Immature natural killer cell (primary cell): ENCODE measurements at places on chromosomes 2 and 18. TPM values are rescaled to one million over a fixed set of nuclear protein-coding genes. Genes with fewer than 3 reads are reported as not detected.

Gene DNAH6
- not detected for polyA plus RNA-seq

Gene CD8B
- polyA plus RNA-seq, result 21.0 TPM

Gene MRPL53
- 119 TPM for polyA plus RNA-seq

Gene NR4A2
- 21.0 TPM for polyA plus RNA-seq

Gene SP5
- polyA plus RNA-seq, result not detected

Gene INPP5D
- polyA plus RNA-seq, result 307 TPM

Gene PCBP1
- 232 TPM for polyA plus RNA-seq

Gene IL1RL1
- polyA plus RNA-seq, result 1.8 TPM

Gene OTOF
- polyA plus RNA-seq, result 0.34 TPM

- DNase-seq, result no peak
These were observed 82.7 kb downstream of the DYM start for GRCh38 chr18:49377742-49378141.

DNA sequence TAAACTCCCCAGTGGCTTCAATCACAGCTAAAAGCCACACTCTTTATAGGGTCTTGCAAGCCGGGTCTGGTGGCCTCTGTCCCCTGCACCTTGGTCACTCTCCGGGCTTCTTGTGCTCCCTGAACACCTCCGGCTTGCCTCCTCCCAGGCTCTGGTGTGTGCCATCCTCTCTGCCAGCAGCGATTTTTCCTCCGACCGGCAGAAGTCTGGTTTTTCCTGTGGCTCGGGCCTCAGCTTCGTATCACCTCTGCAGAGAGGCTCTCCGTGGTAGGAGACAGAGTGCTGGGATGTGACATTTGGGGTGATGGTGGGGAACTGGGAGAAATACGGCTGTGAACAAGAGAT lies 58.8 kb upstream of the HPCAL1 start:
- DNase-seq, result no peak

- no peak for DNase-seq
These were observed 99.2 kb downstream of the SOX11 start for GRCh38 chr2:5791371-5791770.

DNA sequence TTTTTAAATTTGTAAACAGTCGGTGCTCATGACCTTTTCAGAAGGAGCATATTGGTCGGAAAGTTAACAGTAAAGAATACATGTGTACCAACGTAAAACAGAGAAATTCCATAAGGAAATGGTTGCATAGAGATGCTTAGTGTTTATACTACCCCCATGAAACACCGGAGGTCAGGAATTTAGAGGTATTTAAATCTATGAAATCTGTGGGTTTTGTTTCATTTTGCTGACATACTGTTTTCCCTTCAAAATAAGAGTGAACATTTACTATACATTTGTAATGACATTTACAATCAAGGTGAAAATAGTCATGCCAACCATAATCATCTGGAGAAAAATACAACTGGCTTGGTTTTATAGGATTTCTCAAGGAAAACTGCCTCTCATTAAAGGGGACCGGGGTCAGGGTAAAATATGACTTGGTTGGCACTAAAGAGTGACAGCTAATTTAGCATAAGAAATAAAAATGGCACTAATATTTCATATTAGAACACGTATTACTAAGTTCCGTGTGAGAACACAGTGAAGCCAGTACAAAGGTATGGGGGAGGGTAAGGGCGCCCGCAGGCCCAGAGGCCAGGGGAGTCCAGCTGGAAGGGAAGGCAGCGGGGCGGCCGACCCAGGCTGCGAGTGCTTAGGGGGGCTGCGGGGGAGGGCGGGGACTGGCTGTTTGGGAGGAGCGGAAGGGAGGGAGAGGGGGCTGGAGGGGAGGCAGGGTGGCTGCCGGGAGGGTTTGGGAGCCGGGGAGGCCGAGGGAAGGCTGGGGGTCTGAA lies 1.1 kb upstream of the RNU4ATAC start:
- DNase-seq, result no peak

DNA sequence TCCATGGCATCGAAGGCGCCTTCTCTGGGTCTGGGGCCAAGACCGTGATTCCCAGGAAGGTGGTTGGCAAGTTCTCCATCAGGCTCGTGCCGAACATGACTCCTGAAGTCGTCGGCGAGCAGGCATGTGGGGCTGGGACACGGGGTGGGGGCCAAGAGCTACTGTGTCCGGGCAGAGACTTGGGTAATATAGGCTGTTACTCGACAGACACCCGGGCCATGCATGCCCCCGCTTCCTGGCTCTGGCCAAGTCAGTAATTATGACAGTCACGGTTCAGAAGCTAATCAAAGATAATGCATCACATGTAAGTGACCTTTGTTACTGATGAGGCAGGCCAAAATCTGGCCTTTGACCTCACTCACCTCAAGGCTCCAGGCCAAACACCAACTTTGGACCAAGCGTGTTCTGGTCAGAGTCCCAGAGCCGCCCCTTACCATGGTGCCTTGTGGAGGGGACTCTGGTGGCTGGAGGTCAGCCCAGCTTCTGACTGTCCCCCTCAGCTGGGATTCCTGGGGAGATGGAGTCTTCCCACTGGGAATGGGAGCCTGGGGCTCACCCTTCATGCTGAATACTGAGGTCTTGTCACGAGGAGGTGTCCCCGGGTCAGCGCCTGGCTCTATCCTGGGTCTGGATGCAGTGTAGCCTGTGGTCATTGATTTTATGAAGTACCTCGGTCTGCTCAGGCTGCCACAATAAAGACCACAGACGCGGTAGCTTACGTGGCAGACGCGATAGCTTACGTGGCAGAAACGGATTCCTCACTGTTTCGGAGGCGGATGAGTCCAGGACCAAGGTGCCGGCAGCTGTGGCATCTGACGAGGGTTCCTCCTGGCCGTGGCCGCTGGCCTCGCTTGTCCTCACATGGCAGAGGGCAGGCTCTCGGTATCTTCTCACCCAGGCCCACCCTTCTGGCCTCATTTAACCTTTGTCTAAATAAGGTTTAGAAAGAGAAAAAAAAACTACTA lies 17.7 kb upstream of the CNDP1 start:
- no peak for DNase-seq

DNA sequence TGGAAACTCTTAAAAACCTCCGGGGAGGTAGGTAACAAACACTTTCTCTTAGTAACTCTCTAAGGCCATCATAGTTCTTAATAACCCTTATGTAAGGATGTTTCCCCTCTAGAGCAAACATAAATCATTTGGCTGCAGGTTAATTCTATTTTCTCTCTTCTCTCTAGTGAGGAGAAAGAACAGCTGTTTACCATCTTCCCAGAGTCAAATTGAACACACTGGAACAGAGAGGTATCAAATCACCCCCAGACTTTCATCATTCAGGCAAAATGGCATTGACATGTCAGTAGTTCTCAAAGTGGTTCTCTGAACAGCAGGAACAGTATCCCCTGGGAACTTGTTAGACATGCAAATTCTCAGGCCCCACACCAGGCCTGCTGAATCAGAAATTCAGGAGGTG lies 240.7 kb downstream of the MEIS1 start:
- no peak for DNase-seq

- no peak for DNase-seq
These were observed 88.7 kb upstream of the CXCR4 start for GRCh38 chr2:136206613-136207012.

DNA sequence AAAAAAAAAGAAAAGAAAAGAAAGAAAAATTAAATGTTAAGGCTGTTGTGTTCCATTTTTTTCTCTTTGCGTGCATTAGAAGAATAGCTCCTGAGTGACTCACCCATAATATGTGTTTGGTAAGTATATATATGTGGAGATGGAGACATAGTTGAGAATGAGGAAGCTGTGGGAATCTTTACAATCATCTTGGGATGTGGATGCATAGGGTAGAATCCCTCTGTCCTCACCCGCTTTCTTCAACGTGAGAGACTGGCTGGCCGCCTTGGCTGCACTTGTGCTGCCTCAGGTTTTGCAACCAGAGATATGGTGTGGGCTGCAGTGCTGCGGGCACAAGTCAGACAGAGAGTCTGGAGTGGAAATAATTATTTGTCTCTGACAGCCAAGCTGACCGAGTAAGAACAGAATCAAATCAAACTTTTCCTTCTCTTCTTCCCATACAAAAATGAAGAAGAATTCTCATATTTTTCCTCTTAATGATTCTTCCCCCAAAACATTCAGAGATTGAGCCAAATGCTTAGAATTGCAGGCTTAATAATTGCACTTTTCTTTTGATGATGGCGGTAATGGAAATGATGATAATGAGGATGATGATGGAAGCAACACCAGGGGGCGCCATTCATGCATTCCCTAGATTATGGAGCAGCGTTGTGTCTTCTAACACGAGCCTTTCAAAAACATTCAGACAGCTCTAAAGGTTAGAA lies 48.5 kb downstream of the SERPINB7 start:
- DNase-seq, result no peak

- no peak for DNase-seq
These were observed 8.4 kb upstream of the PRKCE start for GRCh38 chr2:45643095-45643494.

DNA sequence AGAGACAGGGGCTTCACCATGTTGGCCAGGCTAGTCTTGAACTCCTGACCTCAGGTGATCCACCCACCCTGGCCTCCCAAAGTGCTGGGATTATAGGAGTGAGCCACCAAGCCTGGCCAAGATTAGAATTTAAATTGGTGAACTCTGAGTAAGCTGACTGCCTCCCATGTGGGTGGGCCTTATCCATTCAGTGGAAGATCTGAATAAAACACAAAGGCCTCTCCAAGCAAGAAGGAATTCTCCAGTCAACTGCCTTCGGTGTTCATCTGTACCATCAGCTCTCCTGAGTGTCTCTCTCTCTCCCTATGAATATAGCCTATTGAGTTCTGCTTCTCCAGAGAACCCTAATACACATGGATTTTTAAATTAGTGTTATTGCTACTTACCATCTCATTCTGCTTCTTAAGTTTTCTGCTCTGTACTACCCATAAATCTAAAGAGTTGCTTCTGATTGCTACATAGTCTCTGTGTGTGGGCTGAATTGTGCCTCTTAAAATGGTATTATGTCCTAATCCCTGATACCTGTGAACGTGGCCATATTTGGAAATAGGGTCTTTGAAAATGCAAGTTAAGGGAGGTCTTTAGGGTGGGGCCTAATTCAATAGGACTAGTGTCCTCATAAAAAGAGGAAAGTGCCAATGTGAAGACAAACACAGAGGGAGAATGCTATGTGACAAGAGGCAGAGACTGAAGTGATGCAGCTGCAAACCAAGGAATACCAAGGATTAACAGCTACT lies 36.3 kb downstream of the FBXO11 start:
- DNase-seq, result no peak

GRCh38 chr2:217652761-217653639 lies 349.8 kb downstream of the TNS1 start:
- no peak for DNase-seq

- DNase-seq, result no peak
These were observed 252.9 kb downstream of the RNF152 start for GRCh38 chr18:61639886-61640285.

DNA sequence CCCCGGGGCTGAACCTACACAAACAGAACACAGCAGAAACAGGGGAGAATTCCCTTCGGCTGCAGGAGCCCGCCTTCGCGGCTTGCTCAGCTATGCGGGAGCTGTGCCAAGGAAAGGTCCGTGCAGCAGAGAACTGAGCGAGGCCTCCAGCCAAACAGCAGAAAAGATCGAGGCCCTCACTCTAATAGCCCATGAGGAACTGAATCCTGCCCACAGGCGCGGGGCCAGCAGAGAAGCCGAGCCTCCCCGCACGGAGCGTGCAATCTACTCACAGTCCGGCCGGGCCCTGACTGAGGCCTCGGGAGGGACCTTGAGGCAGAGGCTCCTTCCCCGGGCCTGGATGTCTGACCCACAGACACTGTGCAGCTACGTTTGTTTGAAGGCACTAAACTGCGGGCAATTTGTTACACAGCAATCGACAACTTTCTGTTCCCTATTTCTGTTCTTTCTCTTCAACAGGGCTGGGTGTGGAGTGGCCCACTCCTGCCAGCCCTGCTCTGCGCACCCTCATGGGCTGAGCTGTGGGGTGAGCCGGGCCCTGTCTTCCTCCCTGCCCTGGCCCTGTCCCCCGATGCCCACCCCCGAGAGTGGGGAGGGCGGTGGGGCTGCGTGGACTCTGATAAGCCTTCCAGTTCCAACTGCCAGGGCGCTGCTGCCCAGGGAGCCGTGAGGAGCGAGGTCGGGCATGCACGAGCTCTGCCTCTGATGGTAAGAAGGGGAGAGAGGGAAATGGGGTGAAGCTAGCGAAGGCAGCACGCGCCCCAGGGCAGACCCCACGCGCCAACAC lies 13.7 kb downstream of the HES6 start:
- no peak for DNase-seq

- DNase-seq, result no peak
These were observed 105.1 kb upstream of the TTC27 start for GRCh38 chr2:32522770-32523169.

DNA sequence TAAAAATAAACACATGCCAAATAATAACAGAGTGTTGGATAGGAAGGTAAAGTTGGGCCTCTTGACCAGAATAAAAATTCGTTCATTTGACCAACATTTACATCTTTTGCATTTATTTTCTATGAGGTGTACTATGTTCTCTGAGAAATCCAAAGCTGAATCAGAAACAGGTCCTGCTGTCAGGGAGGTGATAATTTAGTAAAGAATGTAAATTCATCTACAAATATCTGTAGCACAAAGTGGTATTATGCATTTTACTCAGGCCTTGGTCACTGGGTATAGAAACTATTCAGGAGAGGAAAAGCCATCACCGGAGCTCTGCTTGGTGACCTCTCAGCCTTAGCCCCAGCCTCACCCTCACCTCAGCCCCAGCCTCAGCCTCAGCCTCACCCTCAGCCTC lies 208.9 kb downstream of the SPP2 start:
- no peak for DNase-seq

DNA sequence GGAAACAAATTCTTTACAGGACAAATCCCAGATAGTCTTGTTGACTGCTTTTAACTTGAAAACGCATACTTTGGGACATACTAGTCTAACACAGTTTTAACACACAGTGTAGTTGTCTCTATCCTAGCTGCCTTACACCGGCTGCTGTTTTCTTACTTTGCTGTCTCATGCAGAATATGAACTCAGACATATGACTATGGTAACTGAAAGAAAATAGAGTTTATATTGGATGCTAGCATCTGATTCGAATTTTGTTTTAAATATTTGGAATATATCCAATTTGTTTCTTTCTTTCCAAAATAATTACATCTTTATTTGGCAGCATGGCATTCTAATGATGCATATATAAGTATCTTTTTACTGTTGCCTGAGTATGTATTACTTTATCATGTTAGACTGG lies 69.8 kb downstream of the ANKRD12 start:
- DNase-seq, result no peak

DNA sequence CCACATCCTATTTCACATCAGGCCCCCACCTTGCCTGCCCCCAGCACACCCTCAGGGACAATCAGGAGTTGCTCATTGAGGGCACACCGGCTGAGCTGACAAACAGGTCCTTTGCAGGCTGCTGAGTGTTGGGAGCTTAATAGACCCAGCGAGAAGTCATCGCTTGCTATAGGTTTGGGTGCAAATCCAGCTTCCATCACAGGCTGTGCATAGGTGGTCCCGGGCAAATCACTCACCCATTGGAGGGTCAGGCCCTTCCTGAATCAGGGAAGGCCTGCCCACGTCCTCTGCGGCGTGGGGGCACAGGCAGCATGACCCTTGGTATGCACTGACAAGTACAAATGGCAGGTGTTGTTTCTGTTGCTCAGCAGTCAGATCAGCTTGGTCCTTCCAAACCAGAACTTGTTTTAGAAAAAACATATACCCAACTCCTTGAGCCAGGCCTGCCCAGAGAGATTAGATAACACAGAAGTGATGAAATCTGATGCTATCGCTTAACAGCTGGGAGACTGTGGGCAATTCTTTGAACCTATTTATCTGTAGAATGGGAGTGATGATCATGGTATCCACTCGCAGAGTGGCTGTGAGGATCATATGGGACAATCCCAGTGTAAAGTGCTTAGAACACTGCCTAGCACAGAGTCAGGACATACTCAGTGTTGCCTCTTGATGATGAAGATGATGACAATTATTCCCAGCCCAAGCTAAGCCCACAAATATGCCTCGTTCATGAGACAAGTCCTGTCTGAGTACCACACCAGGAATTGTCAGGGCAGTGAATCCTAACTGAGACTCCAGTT lies 34.9 kb downstream of the SMAD7 start:
- DNase-seq, result no peak
